EL (cell line): ENCODE measurements at places on chromosomes 7 and 10.

GRCh38 chr7:84985073-84985784 lies 201.6 kb downstream of the SEMA3D start:
- no peak for DNase-seq

- DNase-seq = no peak
These were observed 311.9 kb downstream of the TCERG1L start for GRCh38 chr10:130999376-131000202.

DNA sequence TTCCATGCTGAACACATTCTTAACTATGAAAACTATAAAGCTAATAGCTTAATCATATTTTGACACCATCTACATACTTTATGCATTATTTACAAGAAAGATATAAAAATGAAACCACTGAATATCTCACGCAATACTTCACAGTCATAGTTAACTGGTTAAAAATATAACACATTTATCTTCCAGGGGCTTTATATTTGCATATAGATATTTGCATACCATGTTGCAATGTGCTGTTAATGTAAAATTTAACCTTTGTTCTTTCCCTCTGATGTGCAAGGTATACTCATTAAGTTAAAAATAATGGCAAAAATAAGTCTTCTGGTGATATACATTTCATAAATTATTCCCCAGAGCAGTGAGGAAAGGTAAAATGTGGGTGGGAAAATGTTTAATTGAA lies 76.9 kb upstream of the MGMT start:
- DNase-seq = no peak

GRCh38 chr7:46682836-46683624 lies 762.0 kb upstream of the IGFBP3 start:
- DNase-seq = peak; percentile 89

DNA sequence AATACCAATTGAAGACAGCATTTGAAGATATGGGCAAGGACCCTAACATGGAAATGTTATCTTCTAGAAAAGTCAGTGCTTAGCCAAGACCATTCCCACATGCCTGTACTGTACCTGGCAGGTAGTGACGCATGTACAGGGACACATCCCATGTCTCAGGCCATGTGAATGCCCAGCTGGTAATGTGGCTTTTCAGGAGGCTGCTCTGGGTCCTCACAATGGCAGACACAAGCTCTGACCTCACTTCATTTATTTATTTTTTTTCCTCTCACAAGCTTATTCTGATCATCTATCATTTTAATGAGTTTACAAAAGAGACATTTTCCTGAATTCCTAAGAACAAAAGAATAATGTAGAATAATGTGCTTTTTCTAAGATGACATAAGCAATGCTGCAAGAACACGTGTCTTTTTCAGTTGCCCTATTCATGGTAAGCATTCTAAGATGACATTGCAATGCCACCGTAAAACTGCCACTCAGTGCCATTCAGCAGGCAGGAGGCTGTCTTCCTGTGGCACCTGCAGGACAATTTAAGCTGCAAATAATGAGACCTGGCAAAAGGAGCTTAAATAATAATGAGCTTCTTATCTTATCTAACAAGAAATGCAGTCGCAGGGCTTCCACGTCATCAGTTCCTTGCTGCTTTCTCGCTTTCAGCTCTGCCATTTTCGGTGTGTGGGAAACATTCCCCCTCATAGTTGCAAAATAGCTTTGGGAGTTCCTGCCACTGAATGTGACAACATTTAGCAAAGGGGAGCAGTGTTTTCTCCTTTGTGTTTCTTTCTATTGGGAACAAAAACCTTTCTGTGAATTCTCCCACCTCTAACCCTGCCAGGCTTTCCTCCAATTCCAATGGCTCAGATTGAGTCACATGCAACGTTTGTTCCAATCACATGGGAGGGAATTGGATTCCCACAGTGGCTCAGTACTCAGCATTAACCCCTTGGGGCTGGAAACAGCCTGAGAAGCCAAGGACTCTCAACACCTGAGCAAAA lies 113.0 kb downstream of the SEC23IP start:
- DNase-seq = no peak

DNA sequence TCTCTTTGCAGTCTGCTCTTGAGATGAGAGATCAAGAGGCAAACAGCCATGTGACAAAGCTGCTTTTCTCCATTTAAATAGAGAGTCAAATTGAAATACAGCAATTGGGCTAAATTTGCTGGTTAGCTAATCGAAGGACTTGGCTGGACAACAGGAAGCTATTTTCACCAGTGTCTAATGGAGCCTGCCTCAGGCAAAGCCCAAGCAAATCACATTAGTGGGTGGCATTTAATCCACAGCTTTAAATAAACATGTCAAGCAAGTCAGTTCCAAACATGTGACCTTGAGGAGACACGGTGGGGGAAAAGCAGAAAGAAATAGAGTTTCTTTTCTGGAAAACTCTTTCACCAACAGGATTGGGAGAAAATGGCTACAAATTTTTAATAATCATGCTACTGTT lies 180.5 kb upstream of the AOAH start:
- no peak for DNase-seq
